ENCODE measurements at places on chromosomes 5 and 9. TPM values are rescaled to one million over a fixed set of nuclear protein-coding genes. Genes with fewer than 3 reads are reported as not detected.

GRCh38 chr9:79615038-79615437 is 43.3 kb downstream of the TLE4 start:
- no peak for DNase-seq

DNA sequence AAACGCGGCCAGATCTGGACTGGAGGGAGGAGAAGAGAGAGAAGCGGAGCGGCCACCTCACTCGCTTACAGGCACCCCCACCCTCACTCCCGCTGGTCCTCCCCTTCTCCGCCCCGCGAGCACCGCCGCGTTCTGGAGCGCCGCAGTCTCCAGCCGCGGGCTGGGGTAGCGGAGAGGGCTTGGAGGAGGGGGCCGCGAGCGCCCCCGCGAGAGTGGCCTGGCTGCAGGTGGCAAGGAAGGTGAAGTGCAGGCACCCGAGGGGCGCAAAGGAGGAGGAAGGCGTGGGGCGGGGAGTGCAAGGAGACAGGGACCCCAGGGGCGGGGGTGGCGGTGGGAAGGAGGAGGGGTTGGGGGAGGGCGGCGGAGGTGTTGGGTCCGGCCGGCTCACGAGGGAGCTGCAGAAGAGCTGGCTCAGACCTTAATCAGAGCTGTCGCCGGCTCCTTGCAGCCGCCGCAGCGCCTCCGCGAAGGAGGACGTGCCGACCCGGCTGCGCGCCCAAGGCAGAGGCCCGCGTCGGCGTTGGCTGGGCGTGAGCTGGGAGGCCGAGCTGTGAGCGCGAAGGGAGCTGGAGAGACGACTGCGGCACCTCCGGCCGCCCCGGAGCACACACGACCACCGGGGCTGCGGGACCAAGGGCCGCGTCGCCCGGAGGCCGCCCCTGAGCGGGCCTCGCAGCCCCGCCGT is at the start of gene DMRT3:
Gene DMRT3 (plus strand): TSS at position 398 of the 685 bp plus-strand sequence. CDS start 347 bp downstream, outside the sequence.
- no peak for DNase-seq

EDIL3 gene
- 1.8 TPM for polyA plus RNA-seq

GRCh38 chr9:95079461-95079860 is 238.0 kb downstream of the FANCC start:
- no peak for DNase-seq

FBP2 gene
- 0.04 TPM for polyA plus RNA-seq

DNA sequence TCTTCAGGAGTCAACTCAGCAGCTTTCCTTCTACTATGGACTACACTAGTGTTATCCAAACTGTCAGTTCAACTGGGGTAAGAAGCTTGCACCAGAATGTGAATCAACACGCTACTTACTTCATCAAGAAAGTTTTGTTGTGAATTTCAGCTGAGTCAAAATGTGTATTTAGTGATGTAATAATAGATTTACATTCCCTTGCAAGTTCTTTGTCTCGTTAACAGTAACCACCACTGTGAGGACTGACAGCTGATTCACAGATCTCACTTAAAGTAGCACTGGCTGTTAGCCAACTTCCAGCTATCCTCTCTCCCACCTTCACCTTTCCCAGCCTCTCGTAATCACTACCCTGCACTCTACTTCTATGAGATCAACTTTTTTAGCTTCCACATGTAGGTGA is 445.3 kb downstream of the NTRK2 start:
- DNase-seq, result no peak

AMACR gene
- 3.0 TPM for polyA plus RNA-seq

FEM1C gene
- 23.1 TPM for polyA plus RNA-seq

CDC14B gene
- 5.1 TPM for polyA plus RNA-seq

Measured in heart right ventricle (tissue), 16 donors.